ENCODE measurements at places on chromosomes 2 and 18. TPM values are rescaled to one million over a fixed set of nuclear protein-coding genes. Genes with fewer than 3 reads are reported as not detected.

DNA sequence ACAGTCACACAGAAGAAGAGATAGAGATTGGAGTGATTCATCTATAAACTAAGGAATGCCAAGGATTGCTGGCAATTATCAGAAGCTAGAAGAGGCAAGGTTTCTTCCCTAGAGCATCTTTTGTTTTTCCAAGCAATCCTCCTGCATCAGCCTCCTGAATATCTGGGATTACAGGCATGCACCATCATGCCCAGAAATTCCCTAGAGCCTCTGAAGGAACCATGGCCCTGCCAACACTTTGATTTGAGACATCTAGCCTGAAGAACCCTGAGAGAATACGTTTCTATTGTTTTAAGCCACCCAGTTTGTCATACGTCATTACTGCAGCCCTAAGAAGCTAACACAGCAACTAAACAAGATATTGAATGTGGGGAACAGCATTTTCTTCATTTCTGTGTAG is 525.0 kb downstream of the ERBB4 start:
- no peak for DNase-seq

DNA sequence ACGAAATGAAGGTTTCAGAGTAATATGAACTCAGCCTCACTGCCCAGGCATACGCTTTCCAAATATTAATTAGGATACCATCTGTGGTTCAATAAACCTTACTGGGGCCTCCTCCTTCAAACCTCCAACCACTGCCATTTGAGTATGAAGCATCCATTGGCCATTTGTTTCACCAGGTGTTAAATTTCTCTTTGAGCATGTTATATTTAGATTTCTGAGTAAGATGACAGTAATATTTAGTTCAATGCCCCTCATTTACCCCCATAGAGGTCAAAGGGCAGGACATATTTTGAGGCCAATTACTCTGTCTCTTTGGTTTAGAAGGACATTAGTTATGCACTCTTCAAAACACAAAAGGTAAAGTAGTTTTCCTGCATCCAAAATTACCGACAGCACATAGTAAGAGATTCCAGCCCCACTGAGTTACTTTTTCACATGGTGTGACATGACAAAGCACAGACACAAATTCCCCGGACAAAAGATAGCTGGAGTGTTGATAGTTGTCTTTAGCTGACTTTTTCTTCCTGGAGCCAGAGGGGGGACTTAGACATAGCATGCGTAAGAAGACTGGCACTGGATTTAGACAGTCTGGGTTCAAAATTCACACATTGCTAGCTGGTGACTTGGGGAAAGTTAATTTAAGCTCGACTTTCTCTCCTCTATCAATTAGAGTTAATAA is 33.1 kb upstream of the LNPK start:
- DNase-seq, result no peak

DNA sequence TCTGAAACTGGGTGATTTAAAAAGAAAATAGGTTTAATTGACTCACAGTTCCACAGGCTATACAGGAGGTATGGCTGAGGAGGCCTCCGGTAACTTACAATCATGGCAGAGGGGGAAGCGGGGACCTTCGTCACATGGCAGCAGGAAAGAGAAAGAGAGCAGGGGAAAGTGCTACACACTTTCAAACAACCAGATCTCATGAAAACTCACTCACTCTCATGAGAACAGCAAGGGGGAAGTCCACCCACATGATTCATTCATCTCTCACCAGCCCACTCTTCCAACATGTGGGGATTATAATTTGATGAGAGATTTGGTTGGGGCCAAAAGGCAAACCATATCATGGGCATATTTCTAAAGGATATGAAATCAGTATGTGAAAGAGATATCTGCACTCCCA is 12.0 kb upstream of the ARHGAP15 start:
- no peak for DNase-seq

GRCh38 chr2:70043252-70043875 is 43.9 kb upstream of the PCBP1 start:
- DNase-seq, result no peak

- DNase-seq, result no peak
Measured at GRCh38 chr2:157326698-157327097, 1.1 kb upstream of the ERMN start.

- no peak for DNase-seq
Measured at GRCh38 chr2:147715807-147716206, 129.0 kb upstream of the ACVR2A start.

GRCh38 chr2:133718688-133719201 is 150.5 kb upstream of the NCKAP5 start:
- DNase-seq, result no peak

DNA sequence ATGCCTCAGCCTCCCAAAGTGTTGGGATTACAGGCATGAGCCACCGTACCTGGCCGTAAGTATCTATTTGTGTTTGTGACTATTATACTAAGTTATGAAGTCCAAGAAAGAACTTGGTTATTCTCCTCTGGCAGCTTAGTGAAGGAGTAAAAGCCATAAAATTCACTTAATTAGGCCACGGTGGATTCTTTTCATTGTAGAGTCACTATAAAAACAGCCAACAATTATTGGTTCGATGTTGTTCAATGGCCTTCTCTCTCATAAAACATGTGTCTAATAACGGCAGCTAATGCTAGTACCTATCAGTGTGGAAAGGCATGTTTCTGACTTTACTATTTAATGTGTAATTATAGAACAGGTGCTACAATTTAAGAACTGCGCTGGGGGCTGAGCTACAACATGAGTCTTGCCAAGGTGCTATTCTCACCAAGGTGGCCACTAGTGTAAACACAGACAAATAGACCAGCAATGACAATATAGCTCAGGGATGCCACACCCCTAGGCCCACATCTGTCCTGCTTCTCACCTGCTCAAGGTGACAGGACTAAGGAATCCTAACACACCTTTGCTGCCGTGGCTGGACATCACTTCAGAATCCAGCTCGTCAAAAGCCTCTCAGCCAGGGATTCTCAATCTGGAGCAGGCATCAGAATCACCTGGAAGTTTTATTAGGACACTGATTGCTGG is 17.2 kb downstream of the ATP8B1 start:
- no peak for DNase-seq

- no peak for DNase-seq
Measured at GRCh38 chr2:11154016-11154922, 998 bp upstream of the SLC66A3 start.

GRCh38 chr2:224904381-224904780 is 137.9 kb downstream of the DOCK10 start:
- DNase-seq, result no peak

GRCh38 chr2:118339386-118339785 is 251.1 kb downstream of the INSIG2 start:
- no peak for DNase-seq

DNA sequence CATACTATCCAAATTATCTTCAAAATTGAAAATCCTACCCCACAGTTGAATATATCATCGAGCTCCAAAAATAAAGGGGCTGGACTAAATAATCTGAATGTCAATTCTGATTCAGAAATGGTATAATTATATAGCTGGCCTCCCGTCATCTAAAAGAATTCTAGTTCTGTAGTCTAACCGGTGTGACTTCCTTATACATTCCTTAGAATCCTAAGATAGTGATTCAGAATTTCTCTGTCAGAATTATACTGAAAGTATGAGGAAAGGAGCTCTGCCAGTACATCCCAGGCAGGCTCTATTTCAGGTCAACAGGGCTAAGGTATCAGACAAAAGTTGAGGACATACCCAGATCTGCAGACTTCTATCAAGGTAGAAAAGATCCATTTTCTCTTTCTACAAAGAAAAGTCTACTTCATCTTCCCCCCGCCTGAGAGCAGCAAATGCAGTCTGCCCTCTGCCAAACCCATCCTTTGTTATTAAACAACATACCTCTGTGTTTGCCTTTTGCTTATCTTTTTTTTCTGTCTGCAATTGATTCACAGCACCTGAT is 128.5 kb downstream of the METTL4 start:
- no peak for DNase-seq

- no peak for DNase-seq
Measured at GRCh38 chr2:7896940-7897487, 784.8 kb upstream of the ID2 start.

DNA sequence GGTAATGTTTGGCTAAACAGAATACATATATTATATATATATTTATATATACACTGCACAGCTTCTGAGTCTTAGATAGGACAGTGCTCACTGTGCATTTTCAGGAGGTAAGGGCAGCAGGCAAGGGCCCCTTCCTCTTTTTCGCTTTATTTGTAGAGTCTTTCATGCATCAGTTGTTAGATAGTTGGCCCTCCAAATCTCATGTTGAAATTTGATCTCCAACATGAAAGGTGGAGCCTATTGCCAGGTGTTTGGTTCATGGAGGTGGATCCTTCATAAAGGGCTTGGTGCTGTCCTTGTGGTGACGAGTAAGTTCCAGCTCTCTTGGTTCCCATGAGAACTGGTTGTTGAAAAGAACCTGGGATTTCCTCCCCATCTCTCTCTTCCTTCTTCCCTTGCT is 48.1 kb downstream of the TSN start:
- no peak for DNase-seq

- no peak for DNase-seq
Measured at GRCh38 chr18:77366720-77367641, 117.3 kb downstream of the GALR1 start.

DNA sequence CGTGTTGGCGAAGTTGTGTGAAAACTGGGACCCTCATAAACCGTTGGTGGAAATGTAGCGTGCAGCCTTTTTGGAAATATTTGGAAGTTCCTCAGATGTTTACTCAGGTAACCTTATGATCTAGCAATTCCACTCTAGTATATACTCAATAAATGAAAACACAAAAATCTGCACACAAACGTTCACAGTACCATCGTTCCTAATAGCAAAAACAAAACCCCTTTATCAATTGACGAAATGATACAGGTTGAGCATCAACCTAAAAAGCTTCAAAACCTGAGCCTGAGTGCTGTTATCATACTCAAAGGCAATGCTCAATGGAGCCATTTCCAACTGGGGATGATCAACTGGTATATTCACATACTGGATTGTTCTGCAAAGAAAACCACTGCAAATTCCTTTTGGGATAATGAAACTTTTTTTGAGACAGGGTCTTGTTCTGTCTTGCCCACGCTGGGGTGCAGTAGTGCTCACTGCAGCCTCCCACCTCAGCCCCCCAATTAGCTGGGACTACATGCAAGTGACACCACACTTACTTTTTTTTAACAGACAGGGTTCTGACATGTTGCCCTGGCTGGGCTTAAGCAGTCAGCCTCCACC is 777 bp upstream of the C18orf32 start:
- no peak for DNase-seq

- no peak for DNase-seq
Measured at GRCh38 chr2:179558010-179558934, 293.6 kb upstream of the SESTD1 start.

- no peak for DNase-seq
Measured at GRCh38 chr2:117557626-117558025, 256.9 kb upstream of the DDX18 start.

DNA sequence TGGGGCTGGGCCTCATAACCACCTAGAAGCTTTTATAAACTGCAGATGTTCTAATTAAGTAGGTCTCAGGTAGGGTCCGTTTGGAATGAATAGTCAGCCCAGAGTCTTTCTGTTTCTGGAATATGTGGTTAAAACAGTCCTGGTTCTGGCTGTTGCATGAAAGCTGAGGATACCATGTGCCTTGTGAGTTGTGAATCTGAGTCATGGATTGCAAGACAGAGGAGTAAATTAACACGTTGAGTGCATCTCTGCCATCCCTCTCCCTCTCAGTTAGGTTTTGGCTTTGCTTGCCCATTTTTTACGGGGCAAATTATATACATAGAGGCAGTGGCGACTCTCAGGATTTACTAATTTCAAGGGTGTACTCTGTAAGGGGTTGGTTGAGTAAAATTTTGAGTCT is 59.1 kb downstream of the NCK2 start:
- no peak for DNase-seq

GRCh38 chr2:128279009-128279408 is 39.7 kb downstream of the HS6ST1 start:
- DNase-seq, result no peak

- no peak for DNase-seq
Measured at GRCh38 chr18:40642692-40643229, 1312.3 kb upstream of the PIK3C3 start.

- DNase-seq, result no peak
Measured at GRCh38 chr2:120287183-120288015, 34.7 kb downstream of the RALB start.

GRCh38 chr2:66578687-66579106 is 143.8 kb downstream of the MEIS1 start:
- no peak for DNase-seq

DNA sequence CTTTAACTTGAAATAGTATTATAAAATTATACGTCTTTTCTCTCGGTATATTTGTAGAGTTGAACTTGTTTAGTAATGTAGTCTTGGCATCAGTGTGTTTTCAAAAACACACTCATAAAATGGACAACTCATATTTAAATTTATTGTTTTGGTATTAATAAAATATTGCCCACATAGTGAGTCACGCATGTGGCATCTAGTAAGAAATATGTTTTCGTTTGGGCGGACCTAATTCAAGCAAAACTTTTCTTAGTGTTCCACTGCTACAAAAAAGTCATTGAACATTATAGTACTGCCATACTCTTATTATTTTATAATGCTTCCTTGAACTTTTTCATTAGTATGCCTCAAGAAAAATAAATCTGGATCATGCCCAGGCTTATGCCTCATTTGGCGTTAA is 31.1 kb upstream of the FAM237A start:
- no peak for DNase-seq

DNA sequence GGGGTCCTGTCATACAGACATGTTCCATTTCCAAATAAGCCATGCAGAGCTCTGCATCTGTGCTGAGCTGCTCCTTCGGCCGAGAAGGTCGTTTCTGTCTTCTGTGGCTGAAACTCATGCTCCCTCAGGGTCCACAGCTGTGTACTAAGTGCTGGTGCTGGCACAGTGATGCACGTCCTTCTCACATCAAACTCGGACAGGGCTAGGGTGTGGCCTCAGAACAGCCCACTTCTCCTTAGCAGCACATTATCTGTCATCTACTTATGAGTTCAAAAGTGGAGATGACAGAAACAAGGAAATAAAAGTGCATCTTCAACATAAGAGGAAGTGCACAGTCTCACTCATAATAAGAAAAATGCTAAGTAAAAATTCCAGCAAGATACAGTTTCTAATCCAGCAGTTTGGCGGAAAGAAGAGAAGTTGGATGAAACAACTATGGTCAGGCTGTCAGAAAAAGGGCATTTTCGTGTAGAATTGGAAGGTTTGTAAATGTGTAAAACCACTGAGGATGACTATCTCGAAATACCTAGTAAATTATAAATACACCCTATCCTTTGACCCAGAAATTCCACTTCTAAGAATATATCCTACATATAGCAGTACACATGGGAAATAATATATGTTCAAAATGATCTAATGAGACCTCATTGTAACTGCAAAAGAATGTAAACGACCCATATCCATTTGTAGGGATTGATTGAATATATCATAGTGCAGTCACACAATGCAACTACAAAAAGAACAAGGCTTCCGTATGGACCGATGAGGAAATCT is 53.7 kb upstream of the APCDD1 start:
- no peak for DNase-seq

Gene RAB17
- 4.1 TPM for polyA plus RNA-seq

Gene ZSWIM2
- polyA plus RNA-seq, result not detected

Gene CTLA4
- polyA plus RNA-seq, result 0.09 TPM

Gene PLEKHA3
- polyA plus RNA-seq, result 13.4 TPM

Gene PLEK
- 4.1 TPM for polyA plus RNA-seq

Gene ANKRD23
- polyA plus RNA-seq, result 21.3 TPM

Gene STEAP3
- polyA plus RNA-seq, result 23.4 TPM

Gene MPP4
- polyA plus RNA-seq, result 0.13 TPM

Gene OTOS
- not detected for polyA plus RNA-seq

Gene LCT
- not detected for polyA plus RNA-seq

Data from forelimb muscle (tissue), 1 donor.